ENCODE measurements at places on chromosomes 2 and 18. TPM values are rescaled to one million over a fixed set of nuclear protein-coding genes. Genes with fewer than 3 reads are reported as not detected.

The MLPH gene
- not detected for total RNA-seq

The HYCC2 gene
- 38.1 TPM for total RNA-seq

The C2orf74 gene
- 21.3 TPM for total RNA-seq

The B4GALT6 gene
- 0.47 TPM for total RNA-seq

The TM4SF20 gene
- not detected for total RNA-seq

The PDCD1 gene
- 0.47 TPM for total RNA-seq

The GAREM1 gene
- total RNA-seq: 1.2 TPM

The PRSS56 gene
- not detected for total RNA-seq

DNA sequence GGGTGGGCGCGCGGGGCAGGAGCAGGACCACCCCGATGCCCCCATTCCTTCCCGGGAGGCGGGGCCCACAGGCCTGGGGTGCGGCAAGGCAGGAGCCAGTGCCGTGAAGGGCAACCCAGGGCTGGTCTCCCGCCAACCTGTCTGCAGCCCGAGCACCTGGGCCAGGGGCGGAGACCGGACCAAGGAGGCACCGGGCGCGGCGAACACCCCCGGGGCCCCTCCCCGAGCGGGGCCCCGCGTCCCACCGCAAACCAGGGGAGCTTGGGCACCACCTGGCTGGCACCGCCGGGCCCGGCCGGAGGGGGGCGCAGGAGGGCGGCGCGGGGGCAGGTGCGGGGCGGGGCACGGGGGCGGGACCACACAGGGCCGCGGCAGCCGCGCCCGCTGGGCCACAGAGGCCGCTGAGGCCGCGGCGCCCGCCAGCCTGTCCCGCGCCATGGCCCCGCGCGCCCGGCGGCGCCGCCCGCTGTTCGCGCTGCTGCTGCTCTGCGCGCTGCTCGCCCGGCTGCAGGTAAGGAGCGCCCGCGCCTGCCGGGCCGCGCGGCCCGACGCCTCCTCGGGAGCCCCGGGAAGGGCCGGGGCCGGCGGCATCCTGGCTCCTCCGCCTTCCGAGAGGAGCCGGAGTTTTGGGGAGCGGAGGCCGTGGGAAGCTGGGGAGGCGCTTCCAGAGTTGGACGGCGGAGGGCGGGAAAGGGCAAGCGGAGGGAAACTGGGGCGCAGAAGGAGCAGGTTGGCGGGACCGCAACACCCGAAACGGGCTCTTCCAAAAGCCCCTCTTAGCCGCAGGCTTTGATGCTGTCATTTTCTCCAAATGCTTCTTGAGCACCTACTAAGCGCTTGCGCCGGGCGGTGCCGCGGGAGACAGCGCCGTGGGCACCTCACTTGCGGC, at the start of gene TNFRSF11A:
TNFRSF11A (plus strand) TSS at position 394 of the 889 bp plus-strand sequence; CDS start at position 437, 43 bp downstream.
- peak; percentile 62 for DNase-seq

GRCh38 chr18:10530852-10531251, 5.0 kb downstream of the NAPG start:
- DNase-seq: no peak

- no peak for DNase-seq
Measured at GRCh38 chr2:181306785-181307184, 150.4 kb upstream of the ITGA4 start.

- no peak for DNase-seq
Measured at GRCh38 chr2:105734762-105735538, 9.8 kb upstream of the NCK2 start.

DNA sequence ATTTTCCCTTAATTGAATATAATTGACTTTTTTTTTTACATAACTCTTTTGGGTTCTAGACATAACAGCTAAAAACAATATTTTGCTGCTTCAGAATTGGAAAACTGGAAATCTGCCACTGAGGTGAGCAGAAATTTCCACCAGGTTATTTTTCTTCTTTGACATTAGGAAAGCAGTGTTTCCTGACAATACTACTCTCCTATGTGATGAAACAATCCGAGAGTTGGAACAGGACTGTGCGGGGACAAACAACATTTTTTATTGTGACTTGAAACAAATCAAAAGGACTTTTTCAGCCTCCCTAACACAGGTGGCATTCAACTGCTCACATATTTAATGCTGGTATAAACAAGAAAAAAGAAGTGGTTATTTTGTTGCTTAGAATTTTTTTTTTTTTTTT, 237.2 kb downstream of the RNF152 start:
- DNase-seq: no peak

DNA sequence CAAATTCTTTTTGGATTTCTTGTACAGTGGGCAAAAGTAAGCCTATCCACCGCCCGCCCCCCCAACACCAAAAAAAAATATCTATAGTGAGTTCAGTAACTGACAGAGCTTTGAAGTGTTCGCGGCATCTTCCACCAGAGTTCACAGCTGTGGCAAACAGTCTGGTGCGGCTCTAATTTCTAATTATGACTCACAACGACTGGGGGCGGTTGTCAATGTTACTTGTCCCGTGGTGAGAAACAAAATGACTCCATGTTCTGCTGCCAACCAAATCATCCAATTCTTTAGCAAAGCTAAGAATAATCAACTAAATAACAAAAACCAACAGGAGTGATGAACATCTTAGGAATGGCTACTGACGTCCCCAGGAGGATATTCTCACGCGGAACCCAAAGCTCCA, 392.5 kb upstream of the SALL3 start:
- DNase-seq: no peak

DNA sequence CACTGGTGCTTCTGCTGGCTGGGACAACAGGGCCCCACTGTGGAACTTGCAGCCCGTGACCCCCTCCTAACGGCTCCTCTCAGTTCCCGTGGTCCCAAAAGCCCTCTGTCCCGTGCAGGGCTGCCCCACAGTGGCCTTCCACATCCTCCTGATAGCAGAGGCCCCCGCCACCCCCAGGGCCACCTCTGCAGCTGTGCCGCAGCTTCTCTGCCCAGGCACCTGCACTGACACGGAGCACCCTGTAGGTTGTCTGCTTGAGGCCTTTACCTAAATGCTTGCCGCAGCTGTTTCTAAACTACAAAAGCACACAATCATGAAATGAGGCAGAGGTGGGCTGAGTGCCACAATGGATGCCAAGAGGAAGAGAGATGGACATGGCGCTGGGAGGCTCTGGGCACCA, 13.5 kb upstream of the GRHL1 start:
- no peak for DNase-seq

DNA sequence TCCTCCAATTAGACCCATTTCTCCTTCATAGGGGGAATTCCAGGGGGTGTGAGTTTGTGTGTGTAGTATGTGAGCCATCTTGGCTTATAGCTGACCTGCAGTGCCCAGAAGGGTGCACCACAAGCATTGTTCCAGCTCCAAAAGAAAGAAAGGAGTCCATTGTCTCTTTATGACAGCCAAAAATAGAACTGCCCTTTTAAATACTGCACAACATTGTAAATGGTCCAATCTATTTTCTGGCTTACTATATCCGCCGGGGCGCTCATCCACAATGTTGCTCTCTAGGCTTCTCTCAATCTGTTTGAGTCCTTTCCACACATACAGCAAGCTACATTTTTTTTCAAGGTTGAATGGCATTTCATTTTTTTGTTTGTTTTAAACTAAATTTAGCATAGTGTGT, 517.5 kb downstream of the STK39 start:
- no peak for DNase-seq

- DNase-seq: no peak
Measured at GRCh38 chr2:202009019-202009481, 24.6 kb upstream of the FZD7 start.

DNA sequence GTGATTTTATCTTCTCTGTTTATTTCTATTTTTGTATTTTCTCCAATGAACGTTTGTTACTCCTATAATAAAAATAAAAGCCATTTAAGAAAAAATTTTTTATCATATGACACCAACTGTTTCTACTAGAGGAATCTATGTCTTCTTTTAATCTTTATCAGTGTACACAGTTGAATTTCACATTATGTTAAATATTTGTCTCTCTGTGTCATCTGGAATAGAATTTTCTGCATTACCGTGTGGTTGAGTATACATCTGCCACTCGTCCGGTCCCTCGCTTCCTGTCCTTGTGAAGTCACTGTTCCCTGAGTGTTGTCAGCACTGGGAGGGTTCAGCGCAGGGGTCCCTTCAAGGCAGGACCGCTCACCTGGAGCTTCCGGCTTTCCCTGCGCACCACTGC, 99.2 kb downstream of the LDLRAD4 start:
- no peak for DNase-seq
